ENCODE measurements at places on chromosomes 4 and X.

GRCh38 chr4:180798036-180798577 is 1445.1 kb upstream of the TENM3 start:
- peak; percentile 4 for DNase-seq
- no peak overlapping the region for H3K27ac ChIP-seq
- no peak overlapping the region for H3K4me3 ChIP-seq
- H3K4me1 ChIP-seq = no peaks in the 10 kb centered on the region
- H3K36me3 ChIP-seq = no peaks in the 10 kb centered on the region

GRCh38 chr4:8085491-8086117 is 73.0 kb downstream of the ABLIM2 start:
- H3K36me3 ChIP-seq = no peaks in the 10 kb centered on the region
- H3K27ac ChIP-seq = no peak overlapping the region
- H3K4me1 ChIP-seq = no peaks in the 10 kb centered on the region
- peaks cover 29% of the 10 kb centered on the region for H3K27me3 ChIP-seq
- no peak for DNase-seq
- no peak overlapping the region for H3K4me3 ChIP-seq

- no peaks in the 10 kb centered on the region for H3K4me1 ChIP-seq
- no peak overlapping the region for H3K4me3 ChIP-seq
- DNase-seq = peak; percentile 37
- no peaks in the 10 kb centered on the region for H3K36me3 ChIP-seq
- no peak overlapping the region for H3K27ac ChIP-seq
Measured at GRCh38 chr4:145320294-145320693, 139.9 kb upstream of the OTUD4 start.

- no peaks in the 10 kb centered on the region for H3K27me3 ChIP-seq
- no peak for DNase-seq
- H3K4me3 ChIP-seq = no peak overlapping the region
- no peaks in the 10 kb centered on the region for H3K36me3 ChIP-seq
Measured at GRCh38 chrX:56313308-56313707, 81.2 kb downstream of the KLF8 start.

- DNase-seq = no peak
- no peaks in the 10 kb centered on the region for H3K4me1 ChIP-seq
- no peaks in the 10 kb centered on the region for H3K27me3 ChIP-seq
- no peak overlapping the region for H3K27ac ChIP-seq
- no peak overlapping the region for H3K4me3 ChIP-seq
- H3K36me3 ChIP-seq = no peaks in the 10 kb centered on the region
Measured at GRCh38 chrX:123357941-123358340, 173.9 kb downstream of the GRIA3 start.

GRCh38 chr4:55637272-55637820 is 1.2 kb upstream of the NMU start:
- H3K36me3 ChIP-seq = no peaks in the 10 kb centered on the region
- H3K4me3 ChIP-seq = no peak overlapping the region
- H3K27ac ChIP-seq = no peak overlapping the region
- 0 out of 2 replicates have a peak, but pooled peaks cover 9% of the 10 kb centered on the region for H3K4me1 ChIP-seq
- H3K27me3 ChIP-seq = peaks cover 54% of the 10 kb centered on the region
- DNase-seq = no peak

- no peak overlapping the region for H3K4me3 ChIP-seq
- no peaks in the 10 kb centered on the region for H3K27me3 ChIP-seq
- no peaks in the 10 kb centered on the region for H3K36me3 ChIP-seq
- no peaks in the 10 kb centered on the region for H3K4me1 ChIP-seq
- DNase-seq = no peak
Measured at GRCh38 chr4:102959496-102959895, 60.0 kb downstream of the SLC9B1 start.

- no peaks in the 10 kb centered on the region for H3K27me3 ChIP-seq
- H3K4me3 ChIP-seq = no peak overlapping the region
- H3K27ac ChIP-seq = no peak overlapping the region
- peaks cover 14% of the 10 kb centered on the region for H3K36me3 ChIP-seq
- no peaks in the 10 kb centered on the region for H3K4me1 ChIP-seq
Measured at GRCh38 chrX:65720381-65720964, 53.0 kb downstream of the MSN start.

GRCh38 chr4:110096405-110096804 is 102.0 kb downstream of the ELOVL6 start:
- no peaks in the 10 kb centered on the region for H3K36me3 ChIP-seq
- DNase-seq = no peak
- no peaks in the 10 kb centered on the region for H3K27me3 ChIP-seq
- peaks cover 11% of the 10 kb centered on the region for H3K4me1 ChIP-seq
- no peak overlapping the region for H3K27ac ChIP-seq

DNA sequence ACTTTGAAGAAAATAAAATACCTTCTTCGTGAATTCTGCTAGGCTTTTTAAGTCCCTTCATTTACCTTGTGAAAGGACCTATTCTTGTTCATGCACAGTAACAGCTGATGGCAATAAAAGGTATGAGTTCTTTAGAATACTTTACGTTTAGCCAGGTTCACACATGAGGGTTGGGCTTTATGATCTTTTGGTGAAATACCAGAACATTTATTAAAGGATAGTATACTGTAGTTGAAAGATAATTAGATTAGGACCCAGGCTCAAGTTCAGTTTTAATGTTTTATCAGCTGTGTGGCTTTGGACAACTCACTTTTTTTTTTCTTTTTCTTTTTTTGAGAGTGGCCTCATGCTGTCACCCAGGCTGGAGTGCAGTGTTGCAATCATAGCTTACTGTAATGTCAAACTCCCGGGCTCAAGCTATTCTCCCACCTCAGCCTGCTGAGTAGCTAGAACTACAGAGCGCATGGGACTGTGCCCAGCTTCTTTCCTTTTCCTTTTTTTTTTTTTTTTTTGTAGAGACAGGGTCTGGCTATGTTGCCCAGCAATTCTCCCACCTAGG is 28.2 kb upstream of the NEIL3 start:
- no peak overlapping the region for H3K4me3 ChIP-seq
- no peaks in the 10 kb centered on the region for H3K27me3 ChIP-seq
- DNase-seq = peak; percentile 34
- no peaks in the 10 kb centered on the region for H3K36me3 ChIP-seq
- peaks cover 12% of the 10 kb centered on the region for H3K4me1 ChIP-seq

GRCh38 chr4:55358668-55359067 is 12.6 kb downstream of the SRD5A3 start:
- peak; percentile 93 for DNase-seq
- no peaks in the 10 kb centered on the region for H3K36me3 ChIP-seq
- H3K4me1 ChIP-seq = peaks cover 36% of the 10 kb centered on the region
- H3K27ac ChIP-seq = peak overlapping the region; percentile 82
- H3K27me3 ChIP-seq = no peaks in the 10 kb centered on the region

- H3K27me3 ChIP-seq = no peaks in the 10 kb centered on the region
- no peaks in the 10 kb centered on the region for H3K36me3 ChIP-seq
- H3K4me1 ChIP-seq = no peaks in the 10 kb centered on the region
- H3K27ac ChIP-seq = no peak overlapping the region
- DNase-seq = peak; percentile 35
Measured at GRCh38 chrX:129980540-129981199, 1.8 kb upstream of the BCORL1 start.

- 0 out of 2 replicates have a peak, but pooled peaks cover 8% of the 10 kb centered on the region for H3K4me1 ChIP-seq
- no peaks in the 10 kb centered on the region for H3K36me3 ChIP-seq
- no peak overlapping the region for H3K27ac ChIP-seq
Measured at GRCh38 chrX:48969471-48969870, 2.2 kb downstream of the KCND1 start.

DNA sequence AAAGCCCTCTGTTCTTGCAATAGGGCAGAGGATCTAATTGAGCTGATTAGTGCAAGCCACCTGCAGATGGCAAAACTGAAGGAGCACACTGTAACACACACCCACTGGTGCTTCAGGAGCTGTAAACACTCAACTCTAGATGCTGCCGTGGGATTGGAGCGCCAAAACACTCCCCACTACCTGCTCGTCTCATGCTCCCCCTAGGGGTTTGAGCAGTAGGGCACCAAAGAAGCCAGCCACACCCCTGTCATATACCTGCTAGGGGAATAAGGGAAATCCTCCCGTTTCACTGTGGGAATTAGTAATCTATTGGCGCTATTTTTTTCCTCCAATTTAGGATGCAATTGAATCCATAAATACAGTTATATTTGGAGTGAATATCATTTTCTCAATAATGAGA is 360.2 kb downstream of the GLUD2 start:
- no peak overlapping the region for H3K4me3 ChIP-seq
- no peaks in the 10 kb centered on the region for H3K4me1 ChIP-seq
- H3K27me3 ChIP-seq = no peaks in the 10 kb centered on the region
- H3K36me3 ChIP-seq = no peaks in the 10 kb centered on the region
- no peak for DNase-seq
- H3K27ac ChIP-seq = no peak overlapping the region

GRCh38 chrX:7330556-7330955 is 182.6 kb upstream of the PUDP start:
- H3K27ac ChIP-seq = peak overlapping the region; percentile 99
- H3K4me1 ChIP-seq = peaks cover 45% of the 10 kb centered on the region
- H3K27me3 ChIP-seq = no peaks in the 10 kb centered on the region
- DNase-seq = peak; percentile 58
- peak overlapping the region; percentile 50 for H3K4me3 ChIP-seq

DNA sequence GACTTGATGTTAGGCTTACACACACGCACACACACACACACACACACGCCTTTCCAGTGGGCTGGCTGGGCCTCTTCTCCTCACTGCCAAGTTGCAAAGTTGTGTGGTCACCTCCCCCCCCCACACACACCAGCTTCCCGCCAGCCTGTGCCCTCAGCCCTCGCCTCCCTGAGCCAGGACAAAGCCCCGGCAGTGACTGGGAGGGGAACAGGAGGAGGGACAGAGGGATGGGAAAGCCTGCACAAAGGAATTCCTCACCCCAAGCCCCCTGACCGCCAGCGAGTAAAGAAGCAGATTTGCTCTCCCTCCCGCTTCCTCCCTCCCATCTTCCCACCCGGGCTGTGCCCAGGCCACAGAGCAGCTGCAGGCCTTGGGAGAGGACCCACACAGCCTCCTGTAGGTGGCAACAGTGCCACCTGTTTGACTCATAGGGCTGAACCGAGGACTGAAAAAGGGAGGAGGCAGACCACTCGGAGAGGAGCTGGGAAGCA is at the start of gene GDPD2:
GDPD2 (plus strand) TSS at position 464 of the 491 bp plus-strand sequence. CDS start 1,671 bp downstream, outside the sequence.
- no peaks in the 10 kb centered on the region for H3K36me3 ChIP-seq
- H3K4me1 ChIP-seq = no peaks in the 10 kb centered on the region
- no peaks in the 10 kb centered on the region for H3K27me3 ChIP-seq
- no peak for DNase-seq

DNA sequence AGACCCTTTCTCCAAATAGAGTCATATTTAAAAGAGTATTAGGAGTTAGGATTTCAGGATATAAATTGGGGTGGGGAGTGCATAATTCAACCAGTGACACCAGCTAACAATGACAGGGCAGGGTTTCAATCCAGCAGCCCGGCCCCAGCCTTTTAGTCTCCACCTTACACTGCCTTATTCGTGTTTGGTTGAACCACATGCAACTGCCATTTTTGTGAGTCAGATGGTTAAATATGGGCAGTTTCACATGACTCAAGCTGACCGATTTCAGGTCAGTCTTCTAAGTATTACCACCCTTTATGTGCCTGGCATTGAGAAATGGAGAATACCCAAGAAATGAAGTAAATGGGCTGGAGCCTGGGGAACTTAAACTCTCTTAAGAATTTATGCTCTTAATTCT is 102.8 kb downstream of the STOX2 start:
- DNase-seq = peak; percentile 5
- no peak overlapping the region for H3K27ac ChIP-seq
- H3K4me3 ChIP-seq = no peak overlapping the region
- H3K27me3 ChIP-seq = no peaks in the 10 kb centered on the region
- no peaks in the 10 kb centered on the region for H3K4me1 ChIP-seq

GRCh38 chr4:52241916-52242315 is 190.8 kb downstream of the SPATA18 start:
- H3K4me3 ChIP-seq = no peak overlapping the region

GRCh38 chr4:6523251-6523650 is 50.8 kb upstream of the PPP2R2C start:
- H3K36me3 ChIP-seq = no peaks in the 10 kb centered on the region
- H3K27ac ChIP-seq = no peak overlapping the region
- peak; percentile 26 for DNase-seq
- no peaks in the 10 kb centered on the region for H3K4me1 ChIP-seq
- peaks cover 9% of the 10 kb centered on the region for H3K27me3 ChIP-seq
- no peak overlapping the region for H3K4me3 ChIP-seq

DNA sequence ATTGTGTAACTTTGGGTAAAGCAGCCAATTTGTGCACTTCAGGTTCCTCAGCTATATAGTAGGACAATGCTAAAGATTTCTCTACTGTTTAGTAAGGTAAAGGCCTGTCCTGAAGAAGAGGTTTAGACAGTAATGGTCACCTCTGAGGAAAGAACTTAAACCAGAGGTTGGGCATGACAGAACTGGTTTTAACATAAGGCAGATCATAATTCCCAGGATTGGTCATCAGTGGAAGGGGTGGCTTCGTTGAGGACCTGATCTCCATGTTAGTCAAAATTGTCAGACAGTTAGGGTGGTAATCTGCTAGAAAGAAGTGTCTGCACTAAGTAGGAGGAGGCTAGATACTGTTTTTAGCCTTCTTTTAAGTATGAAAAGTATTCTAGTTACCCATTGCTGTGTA is 4.1 kb downstream of the RP2 start:
- H3K4me1 ChIP-seq = peaks cover 30% of the 10 kb centered on the region
- peak overlapping the region; percentile 30 for H3K4me3 ChIP-seq
- peak overlapping the region; percentile 97 for H3K27ac ChIP-seq

- no peak overlapping the region for H3K27ac ChIP-seq
- no peak overlapping the region for H3K4me3 ChIP-seq
- no peaks in the 10 kb centered on the region for H3K36me3 ChIP-seq
- H3K4me1 ChIP-seq = no peaks in the 10 kb centered on the region
Measured at GRCh38 chr4:112002248-112002661, 143.0 kb upstream of the FAM241A start.

DNA sequence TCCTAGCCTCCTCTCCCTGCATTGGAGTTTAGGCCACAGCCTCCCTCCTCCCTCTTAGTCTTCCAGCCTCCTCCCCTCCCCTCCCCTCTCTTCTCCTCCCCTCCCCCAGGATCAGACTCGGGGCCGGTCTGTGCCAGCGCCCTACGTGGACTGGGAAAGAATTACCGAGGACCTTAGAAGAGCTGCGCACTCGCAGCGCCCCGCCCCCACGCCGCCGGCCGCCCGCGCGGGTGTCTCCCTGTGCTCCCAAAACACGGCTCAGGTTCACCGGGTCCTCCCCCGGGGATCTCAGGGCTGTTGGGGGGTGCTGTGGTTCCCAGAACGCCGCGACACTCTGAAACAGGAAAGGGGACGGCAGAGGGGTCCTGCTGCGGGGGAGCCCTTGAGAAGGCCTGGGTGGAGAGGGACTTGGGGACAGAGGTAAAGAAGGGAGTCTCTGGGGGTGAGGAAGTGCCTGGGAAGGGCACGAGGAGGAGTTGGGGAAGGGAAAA is 122.3 kb upstream of the TBL1X start:
- peak; percentile 81 for DNase-seq
- no peaks in the 10 kb centered on the region for H3K27me3 ChIP-seq
- peak overlapping the region; percentile 63 for H3K4me3 ChIP-seq
- no peak overlapping the region for H3K27ac ChIP-seq
- no peaks in the 10 kb centered on the region for H3K36me3 ChIP-seq

DNA sequence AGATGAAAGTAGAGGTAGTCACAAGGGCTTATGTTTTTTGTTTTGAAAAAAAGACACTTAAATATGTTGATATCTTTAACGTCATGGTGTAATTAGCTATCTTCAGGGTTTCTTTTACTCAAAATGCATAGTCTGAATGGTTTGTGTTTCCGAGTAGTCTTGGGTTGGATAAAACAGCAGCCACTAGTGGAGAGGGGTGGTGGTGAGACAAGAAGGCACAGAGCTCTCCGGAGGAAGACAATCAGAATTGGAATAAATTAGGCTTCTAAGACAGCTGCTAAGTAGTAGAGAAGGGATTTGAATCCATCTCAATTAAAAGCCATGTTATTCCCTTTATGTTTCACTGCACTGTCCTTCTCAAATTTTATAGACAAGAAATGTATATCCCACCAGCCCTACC is 240.4 kb upstream of the VEGFC start:
- no peak overlapping the region for H3K27ac ChIP-seq
- no peaks in the 10 kb centered on the region for H3K27me3 ChIP-seq
- no peak overlapping the region for H3K4me3 ChIP-seq
- H3K4me1 ChIP-seq = no peaks in the 10 kb centered on the region

Data from GM23248 (cell line).